ENCODE measurements at places on chromosomes 12 and 14.

DNA sequence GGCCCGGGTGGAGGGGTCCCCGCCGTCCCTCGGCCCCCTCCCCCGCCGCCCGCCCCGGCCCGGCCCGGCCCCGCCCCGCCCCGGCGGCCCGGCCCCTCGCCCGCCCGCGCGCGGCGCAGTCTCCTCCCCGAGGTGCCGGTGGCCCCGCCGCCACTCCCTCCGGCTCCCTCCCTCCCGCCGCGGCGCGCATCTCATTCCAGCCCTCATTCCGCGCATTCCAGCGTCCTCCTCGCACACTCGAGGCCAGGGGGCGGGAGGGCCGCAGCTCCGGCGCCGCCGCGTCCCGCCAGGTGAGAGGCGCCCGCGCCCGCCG is at the start of gene TEAD4:
Gene TEAD4, plus strand, starts transcription at position 206 of the 313 bp plus-strand sequence.
- peak; percentile 26 for DNase-seq

GRCh38 chr14:94375552-94376107 is 12.8 kb downstream of the SERPINA1 start:
- no peak for DNase-seq

DNA sequence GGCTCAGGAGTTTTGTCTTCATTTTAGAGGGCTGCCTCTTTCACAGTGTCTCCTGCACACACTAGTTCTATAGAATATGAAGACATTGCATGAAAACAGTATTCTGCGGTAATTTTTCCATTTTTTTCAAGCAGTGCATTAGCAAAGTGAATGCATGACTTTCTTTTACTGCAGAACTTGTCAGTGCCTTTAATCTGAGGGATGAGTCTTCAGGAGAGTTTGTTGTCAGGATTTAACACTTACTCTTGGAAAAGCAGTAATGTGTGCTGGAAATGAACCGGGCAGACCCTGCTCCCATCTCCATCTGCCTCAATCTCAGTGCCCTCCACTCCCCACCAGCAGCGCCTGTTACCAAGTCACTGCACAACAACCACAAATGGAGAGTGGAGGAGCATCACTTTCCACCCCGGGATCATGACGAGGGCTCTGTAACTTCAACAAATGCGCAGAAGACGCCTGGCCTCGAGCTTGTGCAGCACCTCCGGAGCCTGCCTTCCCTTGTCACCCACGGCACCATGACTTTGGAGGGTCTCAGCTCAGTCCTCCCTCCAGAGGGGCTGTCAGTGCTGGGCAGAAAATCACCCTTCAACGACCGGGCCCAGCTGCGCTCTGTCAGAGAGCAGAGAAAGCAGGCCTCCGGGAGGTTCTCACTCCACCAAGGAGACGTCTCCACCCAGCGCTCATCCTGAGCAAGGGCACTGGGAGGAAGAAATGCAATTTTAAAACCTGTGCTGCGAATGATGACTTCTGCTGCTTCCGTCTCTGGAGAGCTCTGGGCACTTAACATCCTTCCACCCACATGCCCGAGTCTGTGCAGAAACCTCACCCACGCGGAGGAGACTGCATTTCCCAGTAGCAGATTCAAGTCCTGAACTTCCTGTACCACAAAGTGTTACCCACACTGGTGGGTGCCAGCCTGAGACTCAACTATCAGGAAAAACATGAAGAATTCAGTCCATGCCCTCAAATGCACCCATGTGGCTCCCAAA is 255.7 kb downstream of the ADGRD1 start:
- peak; percentile 50 for DNase-seq

DNA sequence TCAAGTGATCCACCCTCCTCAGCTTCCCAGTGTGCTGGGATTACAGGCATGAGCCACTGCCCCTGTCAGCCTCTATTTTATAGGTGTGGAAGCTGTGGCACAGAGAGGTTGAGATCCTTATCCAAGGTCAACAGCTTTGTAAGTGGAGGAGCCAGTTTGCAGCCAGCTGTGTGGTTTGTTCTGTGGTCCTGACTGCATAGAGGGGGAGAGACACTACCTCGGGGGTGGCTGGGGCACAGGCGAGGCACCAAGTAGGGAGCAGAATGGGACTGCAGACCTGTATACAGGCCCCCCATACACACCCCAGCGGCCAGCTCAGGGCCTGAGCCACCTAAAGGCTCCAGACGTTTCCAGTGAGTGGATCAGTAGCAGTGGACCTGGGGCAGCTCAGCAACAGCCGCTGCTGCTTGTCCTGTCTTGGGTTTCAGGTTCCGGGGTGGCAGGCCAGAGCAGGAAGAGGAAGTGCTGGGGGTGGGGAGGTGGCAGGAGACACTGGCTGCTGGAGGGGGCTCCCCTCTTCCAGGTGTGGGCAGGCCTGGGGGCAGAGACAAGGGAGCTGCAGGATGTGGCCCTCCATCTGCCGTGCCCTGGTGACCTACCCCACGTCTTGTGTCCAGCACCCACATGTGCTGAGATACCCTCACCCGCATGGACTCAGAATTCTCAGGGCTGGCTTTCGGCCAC is 11.0 kb downstream of the ORAI1 start:
- DNase-seq, result no peak

GRCh38 chr12:15709551-15709950 is 79.6 kb downstream of the EPS8 start:
- DNase-seq, result no peak

DNA sequence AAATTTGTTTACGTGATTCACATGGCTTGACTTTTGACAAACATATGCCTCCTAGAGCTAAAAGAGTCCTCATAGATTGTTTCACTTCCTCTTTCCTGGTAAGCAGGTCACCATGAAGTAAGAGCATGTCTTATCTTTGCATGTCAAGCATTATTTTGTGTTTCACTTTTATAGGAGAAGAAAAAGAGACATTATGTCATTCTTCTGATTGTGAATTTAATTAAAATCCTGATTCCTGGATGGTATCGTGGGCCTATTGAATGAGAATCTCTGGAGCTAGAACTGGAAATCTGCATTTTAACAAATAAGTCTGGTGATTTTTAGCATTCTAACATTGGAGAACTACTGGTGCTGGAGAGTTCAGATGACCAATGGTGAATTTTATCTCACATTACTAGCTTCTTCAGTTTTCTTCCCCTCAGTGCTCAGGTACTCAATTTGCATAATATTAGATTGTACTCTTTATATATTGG is 218.6 kb upstream of the ATP2B1 start:
- no peak for DNase-seq

GRCh38 chr14:63573581-63573980 is 30.4 kb upstream of the PPP2R5E start:
- DNase-seq, result no peak

DNA sequence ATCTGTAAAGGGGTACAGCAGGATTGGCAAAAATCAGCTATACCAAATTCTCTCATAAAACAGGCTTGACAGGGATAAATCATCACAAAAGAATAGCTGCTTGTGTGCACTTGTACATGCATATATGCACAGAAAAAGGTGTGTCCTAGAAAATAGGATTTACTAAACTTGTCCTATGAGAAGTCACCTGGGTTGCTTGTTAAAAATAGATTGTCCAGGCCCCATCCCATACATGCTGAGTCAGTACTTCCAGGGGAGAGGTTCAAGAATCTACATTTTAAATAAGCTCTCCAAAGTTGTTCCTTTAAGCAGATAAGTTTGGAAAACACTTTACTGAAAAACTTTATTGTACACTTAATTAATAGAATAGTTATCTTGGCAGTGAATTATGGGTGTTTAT is 123.1 kb downstream of the ANO6 start:
- DNase-seq, result no peak

- peak; percentile 16 for DNase-seq
Observed at GRCh38 chr14:105126126-105126980, 42.2 kb downstream of the JAG2 start.

DNA sequence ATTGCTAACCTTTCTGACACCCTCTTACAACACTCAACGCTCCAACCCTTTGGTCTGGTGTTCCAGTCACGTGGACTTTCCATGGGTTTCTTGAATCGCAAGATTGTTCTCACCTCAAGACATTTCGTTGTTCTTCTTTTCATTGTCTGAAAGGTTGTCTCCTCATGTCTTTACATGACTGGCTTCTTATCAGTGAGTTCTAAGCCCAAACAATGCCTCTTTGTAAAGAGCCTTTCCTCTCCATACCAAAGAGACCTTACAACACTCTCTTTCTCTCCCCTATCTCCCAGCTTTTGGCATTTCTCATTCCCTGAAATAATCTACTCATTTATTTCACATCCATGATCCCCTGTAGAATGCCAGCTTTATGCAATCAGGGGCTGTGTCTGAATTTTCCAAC is 1144.8 kb downstream of the AACS start:
- no peak for DNase-seq

DNA sequence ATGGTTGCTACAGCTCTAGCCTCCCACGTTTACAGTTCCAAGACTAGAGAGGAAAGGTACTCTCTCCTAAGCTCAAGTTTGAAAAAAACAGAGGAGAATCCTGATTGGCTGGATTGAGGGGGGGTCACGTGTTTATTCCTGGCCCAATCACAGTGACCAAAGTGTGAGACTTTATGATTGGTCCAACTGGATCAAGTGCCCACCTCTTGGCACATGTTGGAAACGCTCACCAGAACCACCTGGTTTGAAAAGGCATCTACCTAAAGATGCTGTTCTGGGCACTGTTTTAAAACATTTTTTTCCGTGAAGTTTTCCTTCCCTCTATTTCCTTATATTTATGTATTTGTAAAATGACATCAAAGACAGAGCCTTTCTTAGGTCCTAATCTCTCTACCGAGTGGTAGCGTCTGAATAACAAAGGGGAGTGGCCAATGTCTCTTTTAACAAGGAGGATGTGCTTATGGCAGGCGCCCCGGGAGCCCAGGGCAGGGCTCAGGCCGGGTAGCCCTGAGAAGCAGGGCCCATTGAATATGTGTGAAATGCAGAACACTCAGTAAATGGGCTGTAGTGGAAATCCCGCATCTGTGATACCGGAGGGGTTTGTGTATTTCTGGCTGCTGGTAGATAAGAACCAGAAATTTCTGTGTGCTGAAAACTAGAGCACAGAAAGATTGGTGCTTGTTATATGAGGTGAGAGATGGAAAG is 146.2 kb downstream of the ATP23 start:
- DNase-seq, result no peak

GRCh38 chr12:111249757-111250156 is 119.1 kb downstream of the PHETA1 start:
- no peak for DNase-seq

GRCh38 chr12:2319737-2320506 is 267.1 kb downstream of the CACNA1C start:
- no peak for DNase-seq

DNA sequence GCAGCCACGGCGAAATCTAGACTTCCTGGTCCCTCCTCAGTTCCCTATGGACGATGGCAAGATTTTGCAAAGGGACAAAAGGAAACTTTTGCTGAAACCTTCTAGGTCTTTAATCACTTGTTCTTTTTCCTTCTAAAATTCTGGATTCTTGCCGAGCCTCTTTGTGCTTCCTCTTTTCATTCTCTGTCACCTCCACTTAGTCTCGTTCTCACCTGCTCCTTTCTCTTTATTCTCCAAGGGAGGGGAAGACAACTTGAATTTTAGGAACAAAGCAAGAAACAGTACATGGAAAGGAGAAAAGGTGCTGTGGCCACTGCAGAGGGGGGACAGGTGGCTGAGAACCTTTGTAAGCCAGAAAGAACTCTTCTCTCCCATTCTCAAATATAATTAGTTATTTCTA is 194.8 kb downstream of the CACNA1C start:
- no peak for DNase-seq

GRCh38 chr14:106268013-106268727 is 741.8 kb downstream of the TMEM121 start:
- no peak for DNase-seq

DNA sequence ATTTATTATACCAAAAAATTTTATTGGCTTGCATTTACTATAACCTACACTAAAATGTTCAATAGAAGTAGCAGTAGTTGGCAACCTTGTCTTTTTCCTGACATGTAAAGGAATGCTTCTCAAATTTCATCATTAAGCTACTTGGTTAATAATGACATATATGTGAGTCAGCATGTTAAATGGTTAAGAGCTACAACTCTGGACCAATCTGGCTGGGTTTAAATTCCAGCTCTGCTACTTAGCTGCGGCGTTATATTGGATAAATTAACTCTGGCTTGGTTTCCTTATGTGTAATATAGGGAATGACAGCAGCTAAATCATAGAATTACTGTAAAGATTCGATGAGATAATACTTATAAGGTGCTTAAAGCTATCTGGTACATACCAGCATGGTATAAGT is 53.7 kb upstream of the OTOGL start:
- no peak for DNase-seq

DNA sequence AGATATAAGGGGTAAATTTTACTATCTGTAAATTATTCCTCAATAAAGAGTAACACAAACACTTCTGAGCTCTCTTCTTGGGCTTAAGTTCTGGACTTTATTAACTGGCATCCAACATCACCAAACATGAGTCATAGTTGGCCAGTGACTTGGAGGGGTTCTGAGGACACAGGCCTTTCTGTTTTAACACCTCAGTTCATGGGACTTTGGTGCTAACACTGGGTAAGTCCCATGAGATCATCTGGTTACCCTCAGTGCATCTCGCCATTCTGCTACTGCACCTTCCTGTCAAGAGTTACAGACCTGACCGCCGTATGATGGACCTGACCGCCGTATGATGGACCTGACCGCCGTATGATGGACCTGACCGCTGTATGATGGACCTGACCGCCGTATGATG is 9.9 kb downstream of the SLC15A4 start:
- DNase-seq, result no peak

- DNase-seq, result no peak
Observed at GRCh38 chr14:72164420-72165228, 232.4 kb downstream of the RGS6 start.

DNA sequence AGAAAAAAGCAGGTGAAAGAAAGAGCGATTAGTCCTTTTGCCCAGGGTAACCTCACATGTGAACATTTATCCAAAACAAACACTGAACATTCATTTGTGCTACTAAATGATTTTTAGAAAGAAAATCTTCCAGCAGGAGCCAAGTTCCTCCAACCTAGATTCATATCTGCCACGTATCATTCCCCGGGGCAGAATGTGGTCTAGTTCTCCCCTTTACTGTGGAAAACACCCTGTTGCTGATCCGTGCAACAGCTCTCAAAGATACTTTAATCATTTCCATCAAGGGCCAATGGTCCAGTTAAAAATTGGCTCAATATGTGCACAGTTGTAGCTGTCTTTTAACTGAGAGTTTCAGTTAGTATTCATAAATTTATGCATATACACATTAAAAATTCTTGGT is 479.1 kb downstream of the ATP23 start:
- no peak for DNase-seq

DNA sequence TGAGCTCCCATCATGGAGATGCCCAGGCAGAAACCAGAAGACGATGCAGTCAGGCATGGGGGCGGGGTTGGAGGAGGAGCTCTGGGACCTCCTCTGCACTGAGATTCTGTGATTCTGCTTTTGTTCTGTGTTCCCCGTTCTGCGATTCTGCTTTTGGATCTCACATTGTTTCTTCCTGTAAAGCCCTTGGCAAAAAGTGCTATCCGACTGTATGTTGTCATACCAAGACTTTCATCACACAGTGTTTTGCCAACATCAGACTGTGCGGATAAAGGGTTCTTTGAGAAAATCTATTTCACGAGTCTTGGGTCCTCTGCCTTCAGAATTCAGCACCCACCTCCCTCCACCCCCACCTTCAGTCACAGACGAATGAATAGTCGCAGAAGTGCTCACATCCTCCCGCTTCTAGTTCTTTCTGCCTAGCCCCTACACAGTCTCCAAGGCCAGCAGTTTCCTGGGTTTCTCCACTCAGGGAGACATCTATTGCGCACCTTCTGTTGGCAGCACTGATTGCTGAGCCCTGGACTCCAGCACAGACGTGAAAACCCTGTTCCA is 24.7 kb upstream of the PWP1 start:
- DNase-seq, result peak; percentile 48
